ENCODE measurements at places on chromosomes 4 and X.

DNA sequence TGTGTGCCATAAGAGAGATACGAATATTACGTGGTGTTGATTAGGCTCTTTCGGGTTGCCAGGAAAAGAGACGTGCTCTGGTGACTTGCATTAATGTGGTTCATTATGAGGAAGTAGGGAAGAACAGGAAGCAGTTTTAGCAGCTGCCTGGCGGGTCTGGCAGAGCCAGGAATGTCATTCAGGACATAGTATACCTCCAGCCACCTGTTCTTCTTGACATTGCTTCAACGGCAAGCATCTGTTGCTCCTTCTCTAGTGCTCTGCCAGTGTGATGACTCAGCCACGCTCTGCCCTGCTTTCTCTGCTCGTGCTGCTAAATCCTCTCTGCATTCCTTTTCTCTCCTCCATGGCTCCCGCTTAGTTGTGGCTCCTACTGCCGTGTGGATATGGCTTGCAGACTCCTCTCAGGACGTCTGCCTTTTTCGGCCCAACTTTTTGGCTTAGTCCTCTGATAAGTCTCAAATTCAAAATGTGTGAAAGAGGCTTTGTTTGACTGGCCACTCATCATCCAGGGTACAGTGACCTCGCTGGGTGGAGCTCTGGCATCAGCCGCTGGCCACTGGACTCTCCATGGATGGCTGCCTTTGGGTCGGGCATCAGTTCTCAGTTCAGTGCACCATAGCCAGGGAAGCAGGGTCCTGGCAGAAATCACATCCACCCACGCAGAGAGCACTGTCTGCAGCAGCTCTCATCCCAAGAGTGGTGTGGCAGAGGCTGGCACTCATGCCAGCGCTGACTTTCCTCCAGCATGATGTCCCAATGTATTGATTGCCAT lies 89.3 kb upstream of the KLF3 start:
- DNase-seq = no peak

DNA sequence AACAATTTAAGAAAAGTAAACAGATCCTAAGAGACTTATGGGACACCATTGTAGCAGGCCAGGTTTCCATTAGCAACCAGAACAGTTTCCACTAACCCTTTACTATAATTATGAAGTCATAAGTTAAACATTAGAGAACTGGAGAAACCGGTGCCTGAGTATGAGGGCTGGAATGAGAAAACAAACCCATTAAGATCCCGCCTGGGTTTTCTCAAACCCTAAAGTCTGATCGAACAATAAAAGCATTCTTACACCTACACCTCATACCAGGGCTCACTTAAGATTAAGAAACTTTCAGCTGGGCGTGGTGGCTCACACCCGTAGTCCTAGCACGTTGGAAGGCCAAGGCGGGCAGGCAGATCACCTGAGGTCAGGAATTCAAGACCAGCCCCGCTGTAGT lies 13.7 kb upstream of the DHX15 start:
- no peak for DNase-seq

DNA sequence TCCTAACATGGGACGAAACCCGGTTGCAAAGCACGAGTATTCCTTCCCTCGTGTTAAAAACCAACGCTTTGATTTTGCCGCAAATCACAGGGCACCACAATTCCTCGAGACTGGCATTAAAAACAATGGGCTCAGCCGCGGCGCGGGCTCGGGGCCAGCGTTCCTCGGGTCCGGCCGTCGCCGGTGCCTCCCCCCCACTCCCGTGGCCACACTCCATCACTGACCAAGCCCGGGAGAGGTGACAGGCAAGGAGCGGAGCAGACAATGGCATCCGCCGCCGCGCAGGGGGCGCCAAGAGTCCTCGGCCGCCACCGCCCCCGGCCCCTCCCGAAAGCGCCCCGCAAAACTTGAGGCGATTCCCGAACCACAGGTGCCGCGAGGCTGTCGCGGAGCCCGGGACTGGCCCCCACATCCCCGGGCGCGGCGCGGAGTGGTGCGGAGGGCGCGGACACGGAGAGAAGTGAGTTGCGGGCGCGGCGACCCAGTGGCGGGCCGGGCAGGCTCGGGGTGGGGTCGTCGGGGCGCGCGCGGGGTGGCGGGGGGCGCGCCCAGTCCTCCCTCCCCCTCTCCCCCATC lies 445 bp downstream of the AP1S2 start:
- DNase-seq = peak; percentile 6

GRCh38 chr4:79160962-79161361 lies 164.9 kb downstream of the NAA11 start:
- no peak for DNase-seq

DNA sequence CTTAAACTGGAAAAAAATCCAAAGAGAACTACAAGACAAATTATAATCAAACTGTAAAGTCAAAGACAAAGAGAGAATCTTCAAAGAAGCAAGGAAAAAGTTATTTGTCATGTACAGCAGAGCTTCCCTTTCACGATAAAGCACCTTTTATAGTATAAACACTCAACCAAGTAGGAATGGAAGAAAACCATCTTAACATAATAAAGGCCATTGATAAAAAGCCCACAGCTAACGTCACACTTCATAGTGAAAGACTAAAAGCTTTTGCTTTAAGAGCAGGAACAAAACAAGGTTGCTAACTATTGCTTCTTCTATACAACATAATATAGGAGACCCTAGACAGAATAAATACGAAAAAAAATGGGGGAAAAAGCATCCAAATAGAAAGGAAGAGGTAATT lies 595.7 kb upstream of the POU3F4 start:
- DNase-seq = no peak

DNA sequence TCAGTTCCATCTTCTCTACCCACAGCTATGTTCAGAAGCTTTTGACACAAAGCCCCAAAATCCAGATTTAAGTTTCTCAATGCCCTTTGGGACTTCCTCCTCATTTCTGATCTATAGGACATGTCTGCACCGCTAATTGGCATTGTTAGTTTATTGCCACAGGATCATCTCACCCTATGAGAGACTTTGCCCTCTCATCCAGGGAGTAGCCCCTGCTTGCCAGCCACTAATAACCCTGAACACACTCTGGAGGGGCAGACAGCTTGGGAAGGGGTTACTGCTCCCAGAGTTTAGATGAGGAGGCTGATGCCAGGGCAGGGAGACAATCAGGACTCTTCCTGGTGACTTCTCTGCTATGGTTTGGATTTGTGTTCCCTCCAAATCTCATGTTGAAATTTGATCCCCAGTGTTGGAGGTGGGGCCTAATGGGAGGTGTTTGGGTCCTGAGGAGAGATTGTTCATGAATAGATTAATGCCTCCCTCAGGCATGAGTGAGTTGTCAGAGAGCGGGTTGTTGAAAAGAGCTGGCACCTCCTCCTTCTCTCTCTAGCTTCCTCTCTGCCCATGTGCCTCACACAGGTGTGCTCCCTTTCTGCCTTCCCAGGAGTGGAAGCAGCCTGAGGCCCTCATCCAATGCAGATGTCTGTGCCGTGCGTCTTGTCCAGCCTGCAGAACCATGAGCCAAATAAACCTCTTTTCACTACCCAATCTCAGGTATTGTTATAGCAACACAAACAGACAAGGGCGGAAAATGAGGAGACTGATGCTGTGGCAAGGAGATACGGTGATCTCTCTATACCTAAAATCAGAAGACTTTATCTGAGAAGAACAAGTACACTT lies 3.6 kb upstream of the SCARB2 start:
- DNase-seq = no peak

DNA sequence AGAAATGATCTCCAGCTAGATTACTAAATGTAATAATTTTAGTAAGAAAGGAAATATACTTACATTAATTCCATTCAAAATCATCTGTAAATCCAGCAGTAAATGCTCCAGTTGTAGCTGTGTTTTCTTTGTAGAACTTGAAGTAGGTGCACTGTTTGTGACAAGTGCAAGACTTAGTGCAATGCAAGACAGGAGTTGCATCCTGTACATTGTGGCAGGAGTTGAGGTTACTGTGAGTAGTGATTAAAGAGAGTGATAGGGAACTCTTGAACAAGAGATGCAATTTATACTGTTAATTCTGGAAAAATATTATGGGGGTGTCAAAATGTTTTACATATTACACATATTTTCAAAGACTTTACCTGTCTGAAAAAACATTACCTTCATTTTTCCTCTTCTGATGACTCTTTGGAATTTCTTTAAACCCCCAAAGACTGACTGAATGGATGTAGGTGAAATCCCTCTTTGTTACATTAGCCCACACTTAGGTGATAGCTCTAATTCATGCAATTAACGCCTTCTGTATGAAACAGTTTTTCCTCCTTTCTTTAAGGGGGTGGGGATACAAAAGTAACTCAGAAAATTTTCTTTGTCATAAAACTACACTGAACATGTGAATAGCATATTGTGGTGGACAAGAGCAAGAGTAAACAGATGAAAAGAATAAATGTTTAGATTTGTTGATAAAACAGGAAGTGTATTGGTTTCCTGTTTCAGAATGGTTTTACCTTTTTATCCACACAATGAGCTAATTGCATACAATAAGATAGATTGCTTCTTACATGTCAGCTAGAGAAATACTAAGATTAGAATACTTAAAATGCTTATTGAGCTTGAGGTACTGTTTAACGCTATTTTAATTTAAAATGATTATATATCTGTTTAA lies at the start of gene IL2:
Gene IL2, minus strand, starts transcription at position 495 of the 886 bp plus-strand sequence. Its CDS starts 285 bp downstream, at position 210.
- no peak for DNase-seq

- no peak for DNase-seq
Measured at GRCh38 chr4:121108557-121108956, 36.2 kb upstream of the NDNF start.

DNA sequence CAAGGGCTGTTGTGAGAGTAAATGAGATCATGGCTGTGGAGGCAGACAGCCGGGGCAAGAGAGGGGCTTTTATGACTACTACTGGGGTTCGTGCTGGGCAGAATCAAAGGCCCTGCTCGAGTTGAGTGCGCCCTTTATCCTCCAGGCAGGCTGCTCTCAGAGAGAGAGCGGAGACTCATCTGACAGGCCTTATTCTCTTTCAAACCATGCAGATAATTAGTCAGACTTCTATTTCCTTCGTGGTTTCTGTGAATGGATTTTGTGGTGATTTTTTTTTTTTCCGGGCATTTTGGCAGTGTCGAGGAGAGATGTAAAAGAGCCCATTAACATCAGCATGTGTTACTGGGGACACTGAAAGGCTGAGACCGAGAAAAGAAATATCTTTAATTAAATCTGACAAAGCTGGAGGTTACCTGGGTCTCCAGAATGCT lies 73.6 kb downstream of the MED28 start:
- no peak for DNase-seq

DNA sequence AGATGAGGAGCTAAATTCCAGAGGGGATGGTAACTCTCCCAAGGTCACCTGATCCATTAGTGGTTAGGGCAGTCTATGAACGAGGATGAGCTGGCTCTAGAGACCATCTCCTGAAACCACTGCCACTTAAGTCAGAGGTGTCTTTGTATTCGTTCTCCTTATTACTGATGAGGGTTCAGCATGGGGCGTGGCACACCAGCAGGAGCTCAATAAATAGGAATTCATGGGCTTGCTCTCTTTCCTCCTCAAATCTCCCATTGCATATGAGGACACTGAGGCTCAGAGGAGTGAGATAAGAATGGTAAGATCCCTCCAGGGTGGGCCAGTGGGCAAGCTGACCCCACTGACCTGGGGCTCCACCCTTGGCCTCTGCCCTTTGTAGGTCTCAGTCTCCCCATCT lies 1.7 kb upstream of the GATA1 start:
- no peak for DNase-seq

- DNase-seq = no peak
Measured at GRCh38 chr4:159922119-159922518, 819.2 kb downstream of the RAPGEF2 start.

GRCh38 chrX:56762220-56762619 lies 33.2 kb downstream of the NBDY start:
- no peak for DNase-seq

GRCh38 chrX:20498851-20499635 lies 232.3 kb upstream of the RPS6KA3 start:
- no peak for DNase-seq

DNA sequence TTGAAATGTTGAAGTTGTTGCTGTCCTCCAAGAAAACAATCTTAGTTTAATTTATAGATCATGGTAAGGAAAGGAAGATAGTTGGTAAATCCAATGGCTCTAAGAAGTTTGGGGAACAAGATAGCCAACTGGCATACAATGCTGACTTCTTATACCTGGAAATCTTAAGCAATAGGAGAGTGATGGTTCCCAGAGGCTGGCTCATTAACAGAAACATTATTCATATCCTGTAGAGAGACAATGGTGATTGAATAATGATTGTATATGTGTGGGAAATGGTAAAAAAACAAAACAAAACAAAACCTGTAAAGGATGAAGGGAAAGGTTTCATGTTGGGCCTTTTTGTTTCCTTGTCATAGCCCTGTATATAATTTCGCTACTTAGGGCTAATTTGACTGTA lies 174.9 kb upstream of the CTSO start:
- no peak for DNase-seq

GRCh38 chrX:35890699-35891098 lies 28.8 kb upstream of the CFAP47 start:
- no peak for DNase-seq

DNA sequence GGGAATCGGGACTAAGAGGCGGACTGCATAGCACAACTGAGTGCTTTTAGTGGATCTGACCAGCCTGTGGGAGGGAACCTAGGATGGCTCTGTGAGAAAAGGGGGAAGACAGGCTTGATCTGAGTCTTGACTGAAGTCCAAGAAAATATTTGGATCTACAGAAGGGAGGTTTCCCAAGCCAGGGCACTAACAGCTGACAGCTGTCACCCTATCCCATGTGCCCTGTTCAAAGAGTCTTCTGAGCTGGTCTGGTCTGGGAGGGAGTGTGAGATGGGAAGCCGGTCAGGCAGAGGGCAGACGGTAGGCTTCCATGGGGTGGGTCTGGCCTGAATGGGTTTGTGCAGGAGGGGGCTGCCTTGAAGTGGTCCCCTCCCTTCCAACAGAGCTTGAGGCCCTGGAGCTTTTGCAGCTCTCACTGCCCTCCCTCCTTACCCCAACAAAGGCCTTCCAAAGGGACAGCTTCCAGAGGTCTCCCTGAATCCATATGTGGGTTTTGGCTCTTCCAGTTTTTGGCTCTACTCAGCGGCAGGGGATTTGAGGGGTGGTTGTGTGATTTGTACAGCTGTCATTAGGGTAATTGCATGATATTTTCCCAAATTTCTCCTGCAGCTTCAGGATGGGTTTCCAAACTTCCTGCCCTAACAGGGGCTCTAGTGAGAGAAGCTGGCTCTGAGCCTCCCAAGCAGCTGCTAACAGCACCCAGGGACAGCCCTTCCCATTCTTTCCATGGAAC lies 643.7 kb downstream of the BCOR start:
- no peak for DNase-seq

Data from stimulated activated CD8-positive, alpha-beta memory T cell treated with anti-CD3 and anti-CD28 coated beads, Interleukin-4, amount 100 ng/mL, for 1 hour (primary cell).